ENCODE measurements at places on chromosomes 7 and 10. TPM values are rescaled to one million over a fixed set of nuclear protein-coding genes. Genes with fewer than 3 reads are reported as not detected.

The EIF5AL1 gene
- 0.39 TPM for polyA plus RNA-seq

The ZNF282 gene
- polyA plus RNA-seq: 25.1 TPM

The CYP2C19 gene
- 26.9 TPM for polyA plus RNA-seq

GRCh38 chr10:109957092-109957797 is 33.9 kb upstream of the XPNPEP1 start:
- DNase-seq: no peak
- no peak overlapping the region for H3K27ac ChIP-seq
- no peaks in the 10 kb centered on the region for H3K36me3 ChIP-seq
- no peak overlapping the region for H3K4me3 ChIP-seq

All from large intestine (tissue), 12 donors.